ENCODE measurements at places on chromosomes 3 and 15.
A peak's percentile ranks its signal among the peaks of the same experiment; 100 is the strongest.

DNA sequence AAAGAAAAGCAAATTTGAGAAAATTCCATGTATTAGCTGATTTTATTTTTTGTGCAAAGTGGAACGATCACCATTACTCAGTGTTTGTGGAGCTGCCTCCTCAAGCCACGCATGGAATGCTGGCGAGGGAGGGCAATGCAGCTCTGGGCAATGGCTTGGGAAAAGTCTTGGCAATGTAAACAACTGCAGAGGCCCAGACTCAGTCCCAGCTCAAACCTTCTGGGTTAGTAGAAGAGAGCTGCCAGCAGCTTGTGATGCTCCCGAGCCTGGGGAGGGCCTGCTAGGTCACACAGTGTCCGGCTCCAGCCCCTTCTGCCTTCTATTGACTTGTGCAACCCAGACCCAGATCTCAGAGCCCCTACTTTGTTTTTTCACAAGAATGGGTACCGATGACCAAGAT, 4.3 kb downstream of the EPHB1 start:
- DNase-seq, result no peak

GRCh38 chr3:31754575-31755278, 222.0 kb downstream of the STT3B start:
- DNase-seq, result no peak

DNA sequence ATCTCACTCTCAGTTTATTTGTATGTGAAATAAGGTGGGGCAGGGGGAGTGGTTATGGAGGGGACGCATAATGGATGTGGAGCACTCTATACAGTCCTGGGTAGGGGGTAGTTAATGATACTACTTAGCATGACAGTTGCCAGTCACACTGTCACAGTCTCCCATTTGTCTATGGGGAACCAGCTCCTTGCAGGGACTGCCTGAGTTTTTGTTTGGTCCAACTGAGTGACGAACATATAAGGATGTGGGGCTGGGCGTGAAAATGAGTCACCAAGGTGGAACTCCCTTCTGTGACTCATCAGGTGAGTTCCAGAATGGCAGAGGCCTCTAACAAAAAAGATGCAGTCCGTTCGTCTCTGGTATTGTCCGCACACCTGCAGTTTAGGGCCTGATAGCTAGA, 235.3 kb upstream of the ST8SIA2 start:
- peak; percentile 50 for DNase-seq

DNA sequence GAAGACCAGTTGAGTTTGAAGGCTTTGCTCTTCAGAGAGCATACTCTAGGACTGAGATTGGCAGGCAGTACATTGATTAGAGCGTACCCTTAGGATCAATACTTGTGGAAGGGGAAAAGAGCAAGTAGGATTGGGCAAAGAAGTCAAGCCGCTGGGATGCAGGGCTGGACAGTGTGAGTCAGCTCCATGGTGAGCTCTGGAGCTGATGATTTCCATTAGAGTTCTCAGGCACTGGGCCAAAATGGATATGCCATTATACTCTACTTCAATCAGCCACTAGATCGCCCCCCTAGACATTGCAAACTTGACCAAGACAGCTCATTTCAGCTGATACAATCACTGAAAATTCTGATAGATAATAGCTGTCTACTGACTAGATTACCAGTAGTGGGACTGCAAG, 432.7 kb upstream of the ALCAM start:
- DNase-seq, result no peak

GRCh38 chr15:75152382-75153079, 49.2 kb upstream of the C15orf39 start:
- no peak for DNase-seq

DNA sequence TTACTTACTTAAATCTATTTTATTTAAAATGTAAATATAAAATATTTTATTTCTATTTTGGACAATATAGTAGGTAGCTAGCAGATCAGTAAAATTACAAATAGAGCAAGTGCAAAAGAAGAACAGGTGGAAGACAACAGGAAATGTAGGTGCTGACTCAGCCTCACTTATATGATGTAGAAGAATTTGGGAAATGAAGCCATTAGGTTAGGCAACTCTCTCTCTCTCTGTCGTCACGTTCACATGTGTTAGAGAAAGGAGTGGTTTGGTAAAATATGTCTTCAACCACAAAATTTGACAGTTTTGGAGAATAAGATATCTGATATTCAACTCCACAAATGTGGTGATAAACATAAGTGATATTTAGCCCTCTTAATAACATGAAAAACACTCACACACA, 532.5 kb upstream of the KCNMB2 start:
- no peak for DNase-seq

DNA sequence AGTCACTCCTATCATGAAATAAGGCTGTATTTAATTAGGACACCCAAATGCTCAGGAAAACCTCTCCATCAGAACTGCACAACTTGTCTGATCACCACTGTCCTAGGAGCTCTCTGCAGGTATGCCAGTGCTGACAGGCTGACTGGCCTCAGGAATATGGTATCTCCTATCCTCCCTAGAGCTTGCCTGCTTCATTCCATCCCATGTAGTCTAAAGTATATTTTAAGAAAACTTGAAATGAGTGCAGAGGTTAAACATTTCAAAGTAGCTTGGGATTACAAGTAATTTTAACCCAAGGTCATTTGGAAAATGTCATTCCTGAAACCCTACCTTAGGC, 23.7 kb downstream of the FILIP1L start:
- DNase-seq, result no peak

GRCh38 chr15:40339621-40339945, 1.2 kb downstream of the CCDC9B start:
- DNase-seq, result no peak
